ENCODE measurements at places on chromosomes 11 and 22.

DNA sequence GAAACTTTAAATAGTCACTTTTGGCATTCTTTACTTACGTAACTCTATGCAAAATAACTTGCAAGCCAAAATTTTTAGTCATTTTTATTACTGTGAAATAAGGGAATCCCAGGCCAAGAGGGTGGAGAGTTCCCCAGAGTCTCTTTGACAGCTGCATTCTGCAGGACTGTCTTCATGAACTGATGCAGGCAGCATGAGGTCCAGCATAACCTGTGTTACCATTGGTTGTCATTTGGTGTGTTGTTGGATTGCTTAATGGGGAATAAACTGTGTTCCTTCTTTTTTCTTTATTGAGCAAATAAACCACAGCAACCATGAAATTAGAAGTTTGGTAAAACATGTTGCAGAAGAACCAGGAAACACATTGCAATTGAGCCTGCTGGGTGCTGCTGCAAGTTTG lies 24.6 kb downstream of the MMP27 start:
- peak; percentile 44 for DNase-seq

- no peak for DNase-seq
These were observed 12.7 kb downstream of the GTPBP1 start for GRCh38 chr22:38718414-38718813.

DNA sequence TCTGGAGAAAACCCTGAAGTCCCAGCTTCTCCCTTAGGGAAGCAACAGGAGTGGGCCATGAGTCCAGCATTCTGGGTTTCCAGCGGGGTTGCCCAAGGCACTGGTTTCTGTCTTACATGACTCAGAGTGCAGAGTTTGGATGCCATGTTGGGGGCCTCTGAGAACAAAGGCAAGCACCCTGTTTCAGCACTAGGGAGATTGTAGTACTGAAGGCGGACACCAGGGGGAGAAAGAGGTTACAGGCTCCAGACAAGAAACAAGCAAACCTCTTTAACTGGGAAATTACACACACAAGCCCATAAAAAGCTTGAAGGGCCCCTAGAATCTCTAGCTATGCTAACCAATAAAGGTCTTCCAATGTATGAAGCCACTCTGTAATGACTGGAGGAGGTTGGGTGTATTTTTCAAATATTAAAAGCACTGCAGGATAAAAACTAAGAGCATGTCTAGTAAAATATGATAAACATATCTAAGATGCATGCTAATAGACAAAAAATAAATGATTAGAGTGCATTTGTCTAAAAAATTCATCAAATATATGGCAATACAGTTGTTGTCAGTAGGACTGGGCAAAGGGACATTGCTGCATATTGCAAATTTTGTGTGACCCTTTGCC lies 7.1 kb downstream of the MS4A6E start:
- DNase-seq = peak; percentile 3

DNA sequence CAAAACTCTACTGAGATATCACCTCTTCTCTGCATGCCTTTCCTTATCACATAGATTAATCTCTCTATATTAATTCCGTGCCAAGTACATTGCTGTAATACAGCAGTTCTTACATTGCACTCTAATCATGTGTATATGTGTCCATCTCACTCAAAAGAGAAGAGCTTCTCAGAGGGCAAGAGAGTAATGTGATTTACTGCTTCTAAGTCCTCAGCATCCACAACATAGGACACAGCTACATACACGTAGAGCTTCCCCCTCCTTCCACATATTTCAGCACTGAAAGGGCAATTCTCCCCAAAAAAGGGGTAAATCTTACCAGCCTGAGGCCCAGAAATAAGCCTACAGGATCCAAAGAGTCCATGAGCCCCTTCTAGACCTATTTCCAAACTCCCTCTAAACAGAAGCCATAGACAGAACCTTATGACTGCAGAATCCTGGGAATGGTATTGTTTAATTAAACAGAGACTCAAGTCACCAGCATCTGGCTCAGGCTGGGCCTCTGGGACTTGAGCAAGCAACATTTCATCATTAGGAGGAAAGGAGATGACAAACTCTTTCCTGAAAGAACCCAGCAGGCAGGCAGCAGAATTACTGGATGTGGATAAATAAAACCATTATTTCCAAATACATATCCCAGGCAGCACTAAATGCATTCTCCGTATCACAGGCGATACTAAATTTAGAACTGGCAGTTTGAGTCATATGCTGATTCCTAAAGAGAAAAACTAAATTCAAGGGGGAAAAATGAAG lies 87.2 kb downstream of the KCNC1 start:
- peak; percentile 62 for DNase-seq

GRCh38 chr11:123057661-123058305 lies 4.2 kb downstream of the HSPA8 start:
- no peak for DNase-seq

DNA sequence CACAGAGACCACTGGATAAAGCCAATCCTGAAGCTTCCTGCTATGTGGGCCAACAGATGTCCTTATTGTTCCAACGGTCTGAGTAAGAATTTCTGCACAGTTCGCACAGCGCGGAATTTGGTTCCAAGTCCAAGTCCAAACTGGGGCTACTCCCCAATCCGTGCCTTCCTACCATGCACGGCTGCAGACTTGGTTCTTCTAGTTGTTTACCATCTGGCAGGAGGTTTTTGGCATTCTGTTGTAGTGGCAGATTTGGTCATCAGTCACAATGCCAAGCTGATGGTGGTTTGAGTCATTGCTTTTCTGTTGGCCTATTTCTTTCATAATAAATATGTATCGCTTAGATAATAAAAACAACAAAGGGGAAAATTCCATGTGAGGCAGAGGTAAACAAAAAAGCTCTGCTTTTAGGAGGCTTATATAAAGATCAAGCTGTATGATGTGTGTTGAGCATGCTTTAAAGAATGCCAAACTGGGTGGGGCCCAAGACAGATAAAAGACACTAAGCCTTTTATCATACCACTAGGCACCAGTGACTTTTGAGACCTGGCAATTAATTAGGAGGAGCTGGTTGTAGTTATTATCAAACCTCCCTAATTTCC lies 52.5 kb upstream of the SYN3 start:
- no peak for DNase-seq

All from GM04503 (cell line).